Osteoblast (primary cell): ENCODE measurements at places on chromosomes 4 and X.

DNA sequence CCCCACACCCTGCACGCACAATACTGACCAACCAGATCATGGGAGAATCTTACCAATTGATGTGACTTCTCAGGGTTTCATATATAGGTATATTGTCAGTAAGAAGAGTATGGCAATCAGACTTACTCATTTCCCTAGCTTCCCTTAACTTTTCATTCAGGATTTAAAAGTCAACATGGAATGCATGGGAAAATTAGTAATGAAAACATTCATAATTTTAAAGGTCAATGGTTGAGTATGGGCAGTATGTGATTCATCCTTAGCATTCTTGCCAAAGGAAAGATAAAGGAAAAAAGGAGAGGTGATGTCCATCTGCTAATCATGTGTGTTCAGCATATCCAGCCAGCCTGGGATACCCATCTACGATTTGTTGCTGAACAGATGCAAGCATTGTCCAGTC lies 4.0 kb downstream of the DIPK2B start:
- peak; percentile 58 for DNase-seq

DNA sequence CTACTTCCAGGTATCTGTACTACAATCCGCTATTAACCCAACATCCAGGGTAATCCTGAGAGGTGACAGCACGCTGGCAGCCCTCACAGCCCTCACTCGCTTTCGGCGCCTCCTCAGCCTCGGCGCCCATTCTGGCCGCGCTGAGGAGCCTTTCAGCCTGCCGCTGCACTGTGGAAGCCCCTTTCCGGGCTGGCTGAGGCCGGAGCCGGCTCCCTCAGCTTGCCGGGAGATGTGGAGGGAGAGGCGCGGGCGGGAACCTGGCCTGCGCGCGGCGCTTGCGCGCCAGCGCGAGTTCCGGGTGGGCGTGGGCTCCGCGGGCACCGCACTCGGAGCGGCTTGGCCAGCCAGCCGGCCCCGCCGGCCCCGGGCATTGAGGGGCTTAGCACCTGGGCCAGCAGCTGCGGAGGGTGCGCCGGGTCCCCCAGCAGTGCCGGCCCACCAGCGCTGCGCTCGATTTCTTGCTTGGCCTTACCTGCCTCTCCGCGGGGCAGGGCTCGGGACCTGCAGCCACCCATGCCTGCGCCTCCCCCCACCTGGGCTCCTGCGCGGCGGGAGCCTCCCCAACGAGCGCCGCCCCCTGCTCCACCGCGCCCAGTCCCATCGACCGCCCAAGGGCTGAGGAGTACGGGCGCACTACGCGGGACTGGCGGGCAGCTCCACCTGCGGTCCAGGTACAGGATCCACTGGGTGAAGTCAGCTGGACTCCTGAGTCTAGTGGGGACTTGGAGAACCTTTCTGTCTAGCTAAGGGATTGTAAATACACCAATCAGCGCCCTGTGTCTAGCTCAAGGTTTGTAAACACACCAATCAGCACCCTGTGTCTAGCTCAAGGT lies 87.3 kb downstream of the PRSS12 start:
- no peak for DNase-seq

DNA sequence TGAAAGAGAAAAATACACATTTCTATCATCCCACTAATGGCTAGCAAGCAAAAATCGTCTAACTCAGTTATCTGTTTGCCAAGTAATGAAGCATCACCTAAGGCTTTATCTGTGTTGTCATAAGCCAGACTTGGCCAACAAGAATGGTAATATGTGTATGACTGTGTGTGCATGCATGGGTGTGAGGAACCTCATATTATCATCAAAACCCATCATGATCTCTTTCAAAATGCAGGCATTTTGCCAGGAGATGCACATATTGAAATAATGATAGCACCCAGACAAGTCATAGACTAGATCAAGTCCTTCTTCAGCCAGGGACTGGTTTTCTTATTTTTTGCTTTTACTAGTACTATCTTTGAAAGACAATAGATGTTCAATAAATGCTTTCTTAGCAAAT lies 172.5 kb upstream of the FMR1 start:
- DNase-seq = no peak

DNA sequence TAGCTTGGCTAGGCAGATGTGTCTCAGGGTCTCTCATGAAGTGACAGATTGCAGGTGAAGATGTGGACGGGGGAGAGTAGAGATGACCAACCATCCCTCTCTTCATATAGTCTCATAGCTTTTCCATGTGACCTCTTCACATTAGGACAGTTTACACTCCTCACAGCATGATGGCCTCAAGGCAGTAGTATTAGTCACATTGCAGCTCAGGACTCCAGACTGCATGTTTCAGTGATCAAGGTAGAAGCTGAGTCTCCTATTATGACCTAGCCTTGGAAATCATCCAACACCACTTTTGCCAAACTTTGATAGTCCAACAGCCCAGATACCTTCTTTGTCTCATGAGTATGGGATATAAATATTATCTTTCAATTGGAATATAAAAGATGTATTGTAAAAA lies 147.7 kb downstream of the GASK1B start:
- DNase-seq = no peak

GRCh38 chrX:9786798-9787635 lies 788 bp downstream of the SHROOM2 start:
- no peak for DNase-seq

GRCh38 chr4:82201805-82202641 lies 171.8 kb downstream of the HNRNPD start:
- DNase-seq = no peak

DNA sequence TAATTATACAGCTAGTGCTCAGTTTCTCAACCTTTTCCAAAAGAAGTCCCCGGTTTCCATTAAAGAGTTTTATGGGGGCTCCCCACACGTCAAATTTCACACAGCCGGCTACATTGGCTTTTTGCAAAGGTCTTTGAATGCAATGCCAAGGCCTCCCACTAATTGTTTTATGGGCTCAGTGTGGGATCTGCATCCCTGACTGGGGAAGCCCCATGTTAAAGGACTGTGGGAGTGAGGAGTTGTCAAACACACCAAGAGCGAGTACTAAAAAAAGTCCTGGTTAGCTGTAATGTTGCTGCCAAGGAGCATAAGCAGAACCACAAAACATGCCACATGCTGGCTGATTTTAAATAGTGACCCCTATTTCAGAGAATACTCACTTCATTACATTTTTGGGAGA lies 162.6 kb downstream of the BMPR1B start:
- DNase-seq = no peak

- DNase-seq = peak; percentile 81
Observed at GRCh38 chrX:30893206-30893605, 4.2 kb upstream of the TAB3 start.

- DNase-seq = peak; percentile 45
Observed at GRCh38 chr4:8053688-8054449, 104.7 kb downstream of the ABLIM2 start.

DNA sequence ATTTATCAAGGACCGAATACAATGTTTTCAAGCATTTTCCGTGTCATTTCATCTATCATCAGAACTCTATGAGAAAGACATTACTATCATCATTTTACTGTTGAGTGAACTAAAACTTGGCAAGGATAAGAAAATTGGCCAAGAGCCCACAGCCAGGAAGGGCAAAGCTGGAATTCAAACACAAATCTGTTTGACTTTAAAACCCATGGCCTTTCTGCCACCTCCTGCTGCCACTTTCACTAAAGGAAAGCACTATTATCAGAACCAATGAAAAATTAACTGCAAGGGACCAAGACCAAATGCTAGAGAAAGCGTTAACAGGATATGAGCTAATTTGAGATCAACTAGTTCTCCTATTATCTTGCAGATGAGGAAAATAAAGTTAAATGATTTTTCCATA lies 2759.2 kb downstream of the ARAP2 start:
- no peak for DNase-seq

DNA sequence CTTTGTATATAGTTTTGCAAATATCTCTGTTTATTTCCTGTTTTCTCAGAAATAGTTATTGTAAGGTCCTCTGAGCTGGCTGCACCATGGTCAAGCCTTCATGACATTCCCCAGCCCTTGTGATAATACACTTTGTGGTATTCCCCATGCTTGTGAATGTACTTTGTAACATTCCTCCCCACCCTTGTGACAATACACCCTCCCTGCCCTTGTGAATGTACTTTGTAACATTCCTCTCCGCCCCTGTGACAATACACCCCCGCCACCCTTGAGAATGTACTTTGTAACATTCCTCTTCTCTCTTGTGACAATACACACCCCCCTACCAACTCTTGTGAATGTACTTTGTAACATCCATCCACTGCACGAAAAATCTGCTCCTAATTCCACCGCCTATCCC lies 530.7 kb downstream of the CENPC start:
- DNase-seq = peak; percentile 9

GRCh38 chr4:306551-306961 lies 1.3 kb upstream of the ZNF732 start:
- no peak for DNase-seq

DNA sequence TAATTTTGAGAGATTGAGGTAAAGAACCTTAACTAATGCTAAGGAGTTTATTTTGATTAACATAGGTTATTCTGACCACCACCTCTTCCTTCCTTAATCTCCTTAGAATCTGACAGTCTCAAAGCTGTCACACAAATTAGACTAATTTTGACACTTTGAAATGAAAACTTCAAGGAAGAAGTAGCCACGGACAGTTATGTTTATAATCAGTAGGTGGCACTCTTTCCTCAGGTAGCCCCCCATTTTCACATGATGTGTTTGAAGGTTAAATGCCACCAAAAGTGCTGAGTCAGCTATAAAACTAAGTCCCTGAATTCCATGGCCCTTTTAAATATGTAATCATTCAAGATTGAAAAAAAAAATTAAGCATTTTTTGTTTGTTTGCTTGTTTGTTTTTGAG lies 22.4 kb downstream of the TMEM33 start:
- peak; percentile 5 for DNase-seq

DNA sequence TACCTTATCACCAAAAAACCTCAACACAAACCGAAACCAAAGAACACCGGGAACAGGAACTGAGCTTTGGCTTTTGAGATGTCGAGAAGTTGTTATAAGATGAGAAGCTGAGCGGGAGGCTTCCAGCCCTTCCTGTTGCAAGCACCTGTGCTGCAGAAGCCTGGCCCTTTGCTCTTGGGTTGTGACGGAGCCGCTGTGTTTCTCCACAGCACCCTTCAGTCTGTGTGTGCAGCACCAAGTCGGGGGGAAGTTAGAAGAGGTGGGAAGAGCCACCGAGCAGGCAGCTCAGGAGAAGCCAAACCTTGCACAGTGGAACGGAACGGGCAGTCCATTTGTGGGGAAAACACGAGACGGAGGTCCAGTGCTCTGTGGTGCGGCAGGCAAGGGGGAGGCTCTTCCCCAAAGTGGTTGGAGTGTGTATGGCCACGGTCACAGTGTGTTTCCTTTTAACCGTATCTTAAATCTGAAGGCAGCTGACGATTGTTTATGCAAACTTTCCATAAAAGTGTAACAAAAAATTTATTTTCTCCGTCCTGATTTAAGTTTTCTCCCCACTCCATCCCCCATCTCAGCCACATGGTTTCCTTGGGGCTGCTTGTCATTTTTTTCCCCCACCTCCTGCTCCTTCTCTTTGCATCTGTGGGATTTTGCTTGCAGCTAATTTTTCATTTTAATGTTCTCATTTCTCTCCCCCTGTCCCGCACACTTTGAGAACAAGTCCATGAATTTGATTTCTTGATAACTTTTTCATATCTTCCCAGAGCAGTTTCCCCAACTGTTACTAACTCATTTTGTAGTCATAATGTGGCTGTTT lies 123.7 kb downstream of the STOX2 start:
- DNase-seq = no peak

DNA sequence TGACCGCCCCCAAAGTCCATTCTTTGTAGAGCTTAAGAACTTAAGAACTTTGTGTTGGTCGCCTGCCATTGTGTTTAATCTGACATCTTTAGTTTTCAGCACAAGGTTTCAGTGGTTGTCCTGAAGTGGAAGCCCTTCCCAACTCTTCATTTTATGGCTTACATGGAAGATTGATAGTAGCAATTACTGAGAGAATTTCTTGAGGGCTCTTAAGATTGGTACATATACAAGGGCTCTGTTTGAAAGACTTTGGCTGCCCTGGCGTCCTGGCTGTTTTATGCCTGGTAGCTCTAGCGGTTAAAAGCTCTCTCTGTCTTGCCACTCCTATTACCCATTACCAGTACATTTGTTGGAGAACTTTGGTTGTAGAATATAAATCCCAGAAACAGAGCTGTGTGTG lies 75.0 kb downstream of the KDM6A start:
- DNase-seq = no peak

GRCh38 chr4:120005527-120005926 lies 61.1 kb downstream of the MAD2L1 start:
- no peak for DNase-seq

GRCh38 chr4:176320340-176320975 lies 692 bp downstream of the SPCS3 start:
- peak; percentile 97 for DNase-seq

- DNase-seq = no peak
Observed at GRCh38 chr4:57075367-57075766, 34.8 kb downstream of the IGFBP7 start.

GRCh38 chr4:100016191-100016590 lies 66.1 kb upstream of the H2AZ1 start:
- peak; percentile 39 for DNase-seq

- DNase-seq = peak; percentile 77
Observed at GRCh38 chr4:39825741-39826231, 127.8 kb downstream of the UBE2K start.

GRCh38 chr4:35604724-35605123 lies 639.6 kb downstream of the ARAP2 start:
- DNase-seq = no peak

DNA sequence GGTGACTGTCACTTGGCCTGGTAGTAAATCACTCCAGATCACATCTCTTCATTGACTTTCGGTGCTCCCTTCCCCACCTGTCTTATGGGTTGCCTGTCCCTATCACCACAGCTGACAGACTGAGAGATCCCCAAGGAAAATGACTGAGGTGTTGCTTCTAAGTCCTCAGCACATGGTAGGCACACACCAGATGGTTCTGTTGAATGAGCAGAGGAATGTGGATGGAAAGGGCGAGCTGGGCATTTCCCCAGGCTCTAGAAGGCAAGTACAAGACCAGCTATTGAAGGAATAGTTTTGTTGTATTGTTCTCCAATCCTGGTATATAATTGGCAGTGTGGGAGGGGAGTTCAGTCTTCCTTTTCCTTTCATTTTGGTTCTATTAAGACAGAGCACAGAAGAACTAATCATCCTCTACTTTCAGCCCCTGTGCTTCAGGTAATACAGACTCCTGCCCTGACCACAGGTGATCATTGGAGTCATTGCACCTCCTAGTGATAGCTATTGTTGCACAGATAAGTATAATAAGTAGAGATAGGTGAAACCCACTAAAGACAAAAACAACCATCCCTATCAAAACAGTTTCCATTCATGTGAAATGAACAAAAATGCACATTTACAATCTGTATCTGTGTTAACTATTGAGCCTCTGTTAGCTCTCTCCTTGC lies 158.6 kb downstream of the TRAM1L1 start:
- DNase-seq = peak; percentile 10
